Right ventricle myocardium inferior (tissue), 1 donor: ENCODE measurements at places on chromosomes 6 and 20.

DNA sequence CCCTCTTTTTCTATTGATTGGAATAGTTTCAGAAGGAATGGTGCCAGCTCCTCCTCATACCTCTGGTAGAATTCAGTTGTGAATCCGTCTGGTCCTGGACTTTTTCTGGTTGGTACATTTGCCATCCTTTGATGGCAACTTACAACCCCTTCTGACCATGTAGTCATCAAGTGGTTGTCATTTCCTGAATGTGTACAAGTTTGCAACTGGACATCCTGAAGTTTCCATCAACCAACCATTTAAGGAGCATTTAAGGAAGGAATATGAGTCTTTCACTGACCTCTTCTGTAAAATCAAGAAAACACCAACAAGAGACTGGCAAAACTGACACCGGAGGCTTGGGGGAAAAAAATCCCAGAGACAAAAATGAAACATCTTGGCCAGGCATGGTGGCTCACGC is 97.4 kb downstream of the RIN2 start:
- no peak for DNase-seq

GRCh38 chr20:24502661-24503060 is 33.2 kb downstream of the SYNDIG1 start:
- no peak for DNase-seq

DNA sequence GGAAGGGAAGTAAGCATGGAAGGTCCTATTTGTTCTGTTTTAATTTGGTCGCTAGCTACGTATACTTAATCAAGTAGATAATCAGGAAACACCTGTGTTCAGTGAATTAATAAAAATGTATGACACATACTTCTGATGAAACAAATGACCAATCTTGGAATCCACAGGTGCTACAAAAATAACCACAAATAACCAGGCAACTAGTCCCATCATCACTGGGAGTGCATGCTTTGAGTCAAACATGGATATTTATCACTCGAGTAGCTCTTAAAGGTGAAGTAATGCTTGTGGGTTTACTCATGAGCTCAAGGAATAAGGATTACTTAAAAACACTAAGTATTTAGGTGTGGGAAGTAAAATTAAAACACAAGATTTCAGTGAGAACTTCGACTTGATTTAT is 285.6 kb upstream of the ID4 start:
- no peak for DNase-seq

DNA sequence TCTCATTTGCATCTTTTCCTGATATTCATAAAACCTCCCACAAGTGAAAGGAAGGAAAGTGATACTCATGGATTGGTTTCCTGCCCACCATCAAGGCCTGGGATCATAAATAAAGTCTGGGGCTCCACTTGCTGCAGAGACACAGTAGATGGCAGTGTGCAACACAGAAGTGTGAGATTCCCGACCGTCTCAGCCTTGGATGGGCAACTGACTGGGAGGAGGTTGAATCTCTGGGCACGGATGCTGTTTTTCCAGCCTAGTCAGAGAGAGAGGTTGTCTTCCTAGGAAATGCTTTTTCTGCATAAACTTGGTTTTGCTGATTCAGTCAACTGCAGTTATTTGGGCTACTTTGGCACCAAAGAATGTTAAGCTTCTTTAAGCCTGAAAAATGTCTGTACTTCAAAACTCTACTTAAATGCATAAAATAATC is 9.9 kb upstream of the RFPL4B start:
- no peak for DNase-seq

DNA sequence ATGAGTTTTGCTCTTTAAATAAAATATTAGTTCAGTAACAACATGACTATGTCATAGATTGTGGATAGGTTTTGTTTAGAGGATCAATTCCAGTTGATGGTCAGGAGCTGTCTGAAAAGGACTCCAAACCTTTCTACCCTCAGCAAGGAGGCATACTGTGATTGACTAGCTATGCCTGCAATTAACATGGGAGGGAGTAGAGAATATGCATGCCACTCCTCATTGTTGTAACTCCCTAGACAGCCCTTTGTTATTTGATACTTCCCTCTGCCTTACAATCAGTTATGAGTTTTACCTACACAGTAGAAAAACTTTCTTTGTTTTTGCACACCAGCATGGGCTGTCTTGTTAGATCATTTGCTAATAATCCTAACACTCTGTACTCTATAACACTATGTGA is 1418.5 kb downstream of the KHDRBS2 start:
- DNase-seq, result no peak
